NCI-H1092 (cell line): ENCODE measurements at places on chromosomes 5 and 9.

- DNase-seq: no peak
Measured at GRCh38 chr5:138574744-138575193, 432 bp downstream of the HSPA9 start.

- no peak for DNase-seq
Measured at GRCh38 chr9:119611565-119611964, 242.3 kb upstream of the BRINP1 start.

DNA sequence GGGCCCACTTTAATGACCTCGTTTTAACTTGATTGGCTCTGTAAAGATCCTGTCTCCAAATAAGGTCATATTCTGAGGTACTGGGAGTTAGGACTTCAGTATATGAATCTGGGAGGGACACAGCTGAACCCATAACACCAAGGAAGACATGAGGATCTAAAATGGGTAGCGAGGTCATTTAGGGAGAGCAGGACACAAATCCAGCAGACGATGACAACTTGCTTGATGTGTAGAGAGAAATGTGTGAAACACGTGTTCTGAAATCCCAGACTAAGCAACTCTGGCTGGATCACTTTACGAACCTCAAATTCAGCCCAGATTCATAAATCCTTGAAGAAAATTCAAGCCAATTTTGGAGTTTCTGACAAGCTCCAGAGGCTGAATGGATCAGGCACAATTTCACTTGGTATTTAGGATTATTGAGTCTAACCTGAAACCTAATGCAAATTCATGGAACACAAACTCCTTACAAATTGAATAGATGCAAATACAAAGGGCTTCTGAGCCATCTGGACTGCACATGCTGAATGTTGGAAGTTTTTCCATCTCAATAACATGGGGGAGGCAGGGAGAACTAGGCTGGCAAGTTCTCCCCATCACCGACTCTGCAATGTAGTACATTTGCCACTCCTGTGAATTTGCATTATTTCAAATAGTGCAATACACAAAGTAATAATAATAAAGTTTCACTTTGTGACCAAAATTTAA is 74.0 kb upstream of the SLC30A5 start:
- no peak for DNase-seq

- no peak for DNase-seq
Measured at GRCh38 chr5:652023-652515, 39.9 kb downstream of the CEP72 start.

DNA sequence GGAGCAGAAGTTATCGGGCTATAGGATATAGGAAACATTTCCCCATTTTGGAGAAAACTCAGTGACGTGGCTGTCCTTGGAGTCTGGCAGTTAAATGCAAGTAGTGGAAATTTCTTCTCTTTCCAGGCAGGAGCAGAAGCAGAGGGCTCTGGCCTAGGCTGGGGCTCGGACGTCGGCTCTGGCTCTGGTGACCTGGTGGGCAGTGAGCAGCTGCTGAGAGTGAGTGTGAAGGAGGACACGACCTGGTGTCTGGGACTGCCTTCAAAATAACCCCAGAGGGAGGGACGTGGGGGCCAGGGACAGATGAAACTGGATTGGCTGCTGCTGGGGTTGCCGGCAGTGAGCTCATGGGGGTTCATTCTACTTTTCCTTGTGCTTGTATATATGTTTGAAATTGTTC is 79.5 kb downstream of the COL15A1 start:
- no peak for DNase-seq
